ENCODE measurements at places on chromosomes 16 and 17.

GRCh38 chr17:17810084-17810894, 26.5 kb downstream of the SREBF1 start:
- peak; percentile 76 for DNase-seq

DNA sequence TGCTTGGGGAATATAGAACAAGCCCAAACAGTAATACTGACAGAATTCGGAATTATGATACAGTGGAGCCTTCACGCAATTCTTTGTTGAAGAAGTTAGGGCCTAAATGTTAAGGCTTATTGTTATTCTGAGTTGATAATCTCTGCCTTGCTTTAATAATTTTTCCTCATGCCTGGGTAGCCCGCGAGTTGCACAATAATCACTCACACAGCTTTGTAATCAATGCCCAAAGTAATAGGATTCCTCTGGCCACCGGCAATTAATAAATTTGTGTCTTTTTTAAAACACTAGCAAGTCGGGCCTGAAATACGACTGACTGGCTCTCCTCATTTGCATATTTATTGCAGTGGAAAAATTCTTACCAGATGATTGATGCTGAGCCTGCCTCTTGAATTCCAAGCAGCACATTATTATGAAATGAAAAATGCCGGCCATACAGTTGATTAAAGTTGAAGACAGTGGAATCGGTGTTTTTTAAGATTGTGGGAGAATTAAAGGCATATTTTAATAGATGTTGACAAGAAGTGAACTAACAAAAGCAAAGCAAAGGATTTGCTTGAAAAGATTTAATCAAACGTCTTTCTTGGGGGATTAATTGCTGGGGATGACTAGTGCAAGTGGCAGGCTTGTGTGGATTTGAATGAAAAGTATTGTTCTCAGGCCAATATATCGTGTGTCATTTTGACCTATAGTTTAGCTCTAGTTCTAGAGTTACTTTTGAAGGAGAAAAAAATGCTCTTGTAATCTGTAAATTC, 30.2 kb downstream of the AATF start:
- no peak for DNase-seq

DNA sequence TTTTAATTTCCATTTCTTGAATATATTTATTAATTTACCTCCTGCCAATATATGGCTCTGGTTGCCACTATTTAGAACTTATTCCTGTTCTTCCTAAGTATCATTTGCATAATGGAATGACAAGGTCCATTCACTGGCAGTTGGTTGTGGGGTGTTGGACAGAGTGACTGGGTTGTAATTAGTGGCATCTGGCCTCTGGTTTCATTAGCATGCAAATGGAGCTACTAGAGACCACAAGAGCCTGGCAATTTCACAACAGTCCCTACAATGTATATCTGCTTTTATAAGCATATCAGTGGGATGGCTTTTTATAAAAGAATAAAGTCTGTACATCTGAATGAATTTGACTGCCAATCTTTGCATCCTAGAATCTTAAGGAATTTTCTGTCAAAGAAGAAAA, 1030.9 kb upstream of the CDH8 start:
- DNase-seq: no peak

DNA sequence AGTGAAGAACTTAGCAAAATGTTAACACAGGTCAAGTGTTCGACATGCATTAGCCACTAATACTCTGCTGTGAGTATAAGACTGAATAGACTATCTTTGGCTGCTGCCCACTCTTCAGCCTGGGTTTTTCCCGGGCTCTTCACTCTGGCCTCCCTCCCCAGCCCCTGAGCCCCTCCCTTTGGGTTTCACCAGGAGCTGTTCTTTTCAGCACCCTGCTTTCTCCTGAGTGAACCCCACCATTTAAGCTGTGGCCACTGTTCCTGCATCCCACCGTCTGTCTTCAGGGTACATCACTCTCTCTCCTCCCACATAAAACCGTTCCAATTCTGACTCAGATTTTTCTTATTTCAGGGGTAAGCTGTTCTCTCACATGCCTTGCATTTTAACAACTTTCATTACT, 92.0 kb upstream of the ASIC2 start:
- no peak for DNase-seq

- DNase-seq: no peak
Observed at GRCh38 chr16:11134722-11135463, 121.1 kb downstream of the SOCS1 start.

Data from trophoblast cell (in vitro differentiated cells and primary cell).